ENCODE measurements at places on chromosomes 4 and X. TPM values are rescaled to one million over a fixed set of nuclear protein-coding genes. Genes with fewer than 3 reads are reported as not detected.

The CDX4 gene
- total RNA-seq = not detected

The ZDHHC15 gene
- total RNA-seq = not detected

The DEFB131A gene
- total RNA-seq = not detected

The GRIA3 gene
- 5.1 TPM for total RNA-seq

The FGFR3 gene
- 23.5 TPM for total RNA-seq

The TCEAL1 gene
- 7.3 TPM for total RNA-seq

The LEF1 gene
- 0.42 TPM for total RNA-seq

The KCNIP4 gene
- total RNA-seq = not detected

The ADGRG2 gene
- 2.8 TPM for total RNA-seq

The PNMA6F gene
- total RNA-seq = not detected

The C4orf51 gene
- total RNA-seq = not detected

The EFNB1 gene
- 7.0 TPM for total RNA-seq

The UGT2B7 gene
- total RNA-seq = 377 TPM

The GPR82 gene
- total RNA-seq = 0.24 TPM

Measured in right lobe of liver (tissue), 6 donors.